ENCODE measurements at places on chromosomes 2 and 18.

DNA sequence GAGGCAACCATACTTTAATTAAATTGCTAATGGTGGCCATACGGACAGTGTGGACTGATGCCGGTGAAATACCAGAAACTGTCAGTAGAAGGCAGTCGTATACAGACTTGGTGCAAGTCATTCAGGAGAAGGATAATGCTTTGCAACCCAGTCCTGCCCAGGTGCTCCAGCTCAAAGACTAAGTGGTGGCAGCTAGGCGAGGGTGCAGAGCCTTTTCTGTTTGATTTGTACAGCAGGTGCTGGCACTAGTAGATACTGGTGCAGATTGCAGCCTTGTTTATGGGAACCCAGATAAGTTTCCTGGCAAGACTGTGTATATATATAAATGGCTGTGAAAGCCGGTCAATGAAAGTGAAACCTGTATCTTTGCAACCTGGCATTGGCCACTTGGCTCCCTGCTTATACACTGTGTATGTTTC lies 208.3 kb upstream of the SYT4 start:
- no peak for DNase-seq

GRCh38 chr2:129459200-129459876 lies 520.1 kb upstream of the RAB6C start:
- peak; percentile 8 for DNase-seq

GRCh38 chr18:62364558-62364957 lies 39.4 kb downstream of the TNFRSF11A start:
- DNase-seq: no peak

DNA sequence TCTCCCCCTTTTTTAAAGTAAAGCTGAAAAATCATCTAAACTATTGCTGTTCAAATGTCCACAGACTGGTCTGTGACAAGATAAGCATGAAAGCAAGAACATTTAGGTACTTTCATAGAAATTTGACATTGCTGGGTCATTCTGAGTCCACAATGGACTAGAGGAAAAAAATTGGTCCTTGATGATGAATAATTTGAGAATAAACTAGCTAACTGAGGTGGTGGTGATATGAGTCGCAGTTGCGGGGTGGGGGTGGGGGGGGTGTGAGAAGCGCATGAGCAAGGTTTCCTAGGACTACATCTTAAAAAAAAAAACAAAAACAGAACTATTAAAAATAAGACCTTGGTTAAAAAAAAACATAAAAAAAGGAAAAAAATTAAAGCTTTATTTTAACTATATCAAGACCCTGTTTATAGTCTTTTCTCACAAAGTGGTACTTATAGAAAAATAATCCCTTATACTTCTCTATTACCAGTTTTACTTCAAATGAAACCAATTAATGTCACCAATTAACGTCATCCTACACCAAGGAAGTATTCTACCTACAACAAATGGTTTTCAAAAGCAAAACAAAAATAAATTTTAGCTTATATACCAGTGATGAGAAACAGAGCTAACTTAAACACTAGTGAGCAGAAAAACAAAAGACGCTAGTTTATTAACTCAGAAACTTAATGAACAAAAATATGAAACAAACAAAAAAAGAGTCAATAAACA lies 88.1 kb downstream of the ASXL2 start:
- DNase-seq: no peak

GRCh38 chr18:11909061-11909455 lies 941 bp upstream of the MPPE1 start:
- DNase-seq: no peak

DNA sequence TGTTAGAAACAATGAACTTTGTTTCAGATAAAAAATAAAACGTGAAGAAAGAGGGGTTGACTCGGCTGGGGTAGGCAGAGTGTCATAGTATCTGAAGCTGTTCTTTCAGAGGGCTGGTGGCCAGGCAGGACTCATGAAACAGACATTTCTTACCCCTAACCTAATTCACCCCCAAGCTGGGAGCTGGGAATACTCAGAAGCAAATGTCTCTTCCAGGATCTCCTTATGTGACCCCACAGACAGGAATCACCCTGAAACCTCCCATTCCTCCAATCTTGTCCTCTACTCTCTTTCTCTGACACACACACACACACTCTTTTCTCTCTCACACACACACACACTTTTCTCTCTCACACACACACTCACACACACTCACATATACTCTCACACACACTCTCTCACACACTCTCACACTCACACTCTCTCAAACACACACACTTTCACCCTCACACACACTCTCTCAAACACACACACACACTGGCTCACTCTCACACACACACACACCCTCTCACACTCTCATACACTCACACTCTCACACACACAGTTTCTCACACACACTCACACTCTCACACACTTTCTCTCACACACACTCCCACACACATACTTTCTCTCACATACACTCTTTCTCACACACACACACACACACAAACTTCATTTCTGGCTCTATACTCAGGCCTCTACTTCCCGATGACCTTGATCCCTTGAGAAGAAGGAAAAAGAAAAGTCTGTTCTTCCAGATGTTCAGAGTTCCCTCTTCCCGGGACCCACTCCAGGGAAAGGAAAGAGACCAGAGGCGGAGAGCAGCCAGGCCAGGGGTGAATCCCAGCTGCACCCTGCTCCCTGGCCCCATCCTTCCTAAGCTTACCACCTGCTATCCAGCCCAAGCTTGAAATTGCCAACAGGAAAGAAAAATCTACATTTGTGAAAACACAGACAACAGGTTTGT lies 167.7 kb downstream of the TXNL1 start:
- DNase-seq: no peak

DNA sequence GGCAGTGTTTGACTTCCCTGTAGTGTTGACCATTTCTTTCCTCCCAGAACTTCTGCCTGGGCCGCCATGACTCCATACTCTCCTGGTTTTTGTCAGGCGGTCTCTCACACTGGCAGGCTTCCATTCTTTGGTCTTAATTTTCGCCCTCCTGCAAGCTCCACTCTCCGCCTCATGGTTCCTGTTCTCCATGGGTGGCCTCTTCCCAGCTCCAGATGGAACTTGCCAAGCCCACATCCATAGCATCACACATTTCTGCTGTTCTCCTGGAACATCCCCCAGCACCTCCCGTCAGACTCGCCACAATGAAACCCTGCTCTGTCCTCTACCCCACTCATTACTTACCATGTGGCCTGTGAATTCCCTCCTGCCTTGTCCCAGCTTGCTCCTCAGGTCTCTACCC lies 896 bp upstream of the AFF3 start:
- DNase-seq: no peak

DNA sequence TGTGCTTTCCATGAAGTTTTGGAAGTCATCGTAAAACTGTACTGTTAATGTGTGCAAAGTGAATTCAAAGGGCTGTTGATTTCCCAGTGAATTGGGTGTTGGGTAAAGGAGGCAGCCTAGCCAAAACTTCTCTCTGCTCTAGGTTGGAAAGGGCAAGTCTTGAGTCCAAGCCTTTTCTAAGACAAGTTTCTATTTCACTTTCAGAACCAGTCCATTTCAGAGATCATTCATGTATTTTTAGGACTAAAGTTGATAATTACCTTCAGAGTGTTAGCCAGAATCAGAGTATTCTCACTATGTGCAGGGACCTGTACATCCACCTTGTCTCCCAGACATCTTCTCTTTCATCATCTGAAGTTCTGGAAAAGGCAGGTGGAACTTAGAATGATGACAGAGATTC lies 636.1 kb upstream of the KLHL29 start:
- DNase-seq: no peak

- no peak for DNase-seq
Measured at GRCh38 chr2:156483741-156484173, 47.6 kb downstream of the GPD2 start.

GRCh38 chr2:86079981-86080911 lies 25.4 kb downstream of the POLR1A start:
- peak; percentile 76 for DNase-seq

- DNase-seq: no peak
Measured at GRCh38 chr2:212237350-212238095, 301.1 kb downstream of the ERBB4 start.

GRCh38 chr18:78792094-78792493 lies 187.5 kb upstream of the SALL3 start:
- DNase-seq: no peak

- DNase-seq: no peak
Measured at GRCh38 chr18:65606551-65607130, 144.2 kb upstream of the CDH7 start.

GRCh38 chr2:173288561-173288960 lies 66.1 kb upstream of the CDCA7 start:
- DNase-seq: no peak

- DNase-seq: no peak
Measured at GRCh38 chr2:69955029-69955428, 6.4 kb downstream of the ASPRV1 start.

GRCh38 chr2:240642806-240643092 lies 17.5 kb downstream of the GPR35 start:
- no peak for DNase-seq

DNA sequence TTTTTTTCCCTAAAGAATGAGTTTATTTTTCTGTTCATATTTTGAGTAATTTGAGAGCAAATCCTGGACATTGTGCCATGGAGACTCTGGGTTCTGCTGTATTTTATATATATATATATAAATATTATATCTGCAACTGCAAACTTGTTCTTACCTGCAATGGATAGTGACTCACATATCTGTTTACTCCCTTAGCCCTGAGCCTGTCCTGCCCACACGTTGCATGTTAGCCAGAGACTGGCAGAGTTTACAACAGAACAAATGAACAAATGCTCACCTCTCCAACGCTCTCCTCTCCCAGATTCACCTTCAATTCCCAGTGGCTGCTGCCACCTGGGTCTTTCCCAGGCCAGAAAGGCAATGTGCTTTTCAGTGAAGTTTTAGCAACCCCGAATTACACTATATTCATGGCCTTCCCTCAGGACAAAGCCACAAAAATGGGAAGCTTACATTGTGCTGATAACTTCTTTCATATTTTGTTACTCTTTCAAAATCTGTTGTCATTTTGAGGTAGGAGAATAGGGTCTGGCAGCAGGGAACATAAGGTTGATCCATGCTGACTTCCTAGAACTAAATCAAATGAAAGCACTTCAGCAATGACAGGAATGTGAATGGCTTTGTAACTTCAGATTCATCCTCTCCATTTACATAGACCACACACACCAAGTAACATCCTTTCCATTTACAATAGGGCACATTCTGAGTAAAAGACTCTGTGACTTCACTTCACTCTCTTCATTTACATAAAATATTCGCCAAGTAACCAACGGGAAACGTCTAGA lies 105.4 kb upstream of the FAM110C start:
- DNase-seq: no peak

DNA sequence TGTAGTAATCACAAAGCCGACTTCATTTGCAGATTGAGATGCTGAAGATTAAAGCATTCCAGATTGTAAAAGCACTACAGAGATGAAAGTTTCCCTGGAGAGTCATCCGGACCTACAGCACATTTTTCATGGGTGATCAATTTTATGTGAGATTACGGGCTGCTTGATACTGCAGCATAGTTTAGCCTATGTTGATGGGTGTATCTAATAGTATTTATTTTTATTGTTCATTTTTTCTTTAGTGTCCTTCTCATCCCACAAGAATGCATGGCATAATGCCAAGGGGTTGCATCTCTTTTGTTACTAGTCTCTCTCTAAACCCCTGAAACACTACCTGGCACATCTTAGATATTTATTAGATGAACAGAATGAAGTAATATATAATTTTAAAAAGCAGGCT lies 240.4 kb downstream of the MBD2 start:
- DNase-seq: no peak

DNA sequence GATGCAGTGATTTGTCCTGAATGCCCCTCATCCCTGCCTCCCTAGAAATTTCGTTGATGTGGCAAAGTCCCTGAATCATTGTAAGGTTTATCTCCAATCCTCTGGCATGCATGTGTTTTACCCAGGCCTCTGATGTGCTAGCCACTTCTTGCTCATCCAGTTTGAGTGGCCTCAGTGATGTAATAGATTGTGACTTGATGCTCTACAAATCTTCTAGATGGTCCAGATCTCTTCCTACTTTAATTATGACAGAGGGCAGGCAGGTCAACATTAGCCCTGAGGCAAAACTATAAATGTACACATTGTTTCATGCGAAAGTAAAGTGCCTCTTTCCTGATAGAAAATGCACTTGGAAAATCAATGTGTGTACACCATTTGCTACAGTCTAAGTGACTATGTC lies 54.5 kb downstream of the LONRF2 start:
- no peak for DNase-seq

GRCh38 chr2:158773121-158773520 lies 22.0 kb upstream of the DAPL1 start:
- no peak for DNase-seq

DNA sequence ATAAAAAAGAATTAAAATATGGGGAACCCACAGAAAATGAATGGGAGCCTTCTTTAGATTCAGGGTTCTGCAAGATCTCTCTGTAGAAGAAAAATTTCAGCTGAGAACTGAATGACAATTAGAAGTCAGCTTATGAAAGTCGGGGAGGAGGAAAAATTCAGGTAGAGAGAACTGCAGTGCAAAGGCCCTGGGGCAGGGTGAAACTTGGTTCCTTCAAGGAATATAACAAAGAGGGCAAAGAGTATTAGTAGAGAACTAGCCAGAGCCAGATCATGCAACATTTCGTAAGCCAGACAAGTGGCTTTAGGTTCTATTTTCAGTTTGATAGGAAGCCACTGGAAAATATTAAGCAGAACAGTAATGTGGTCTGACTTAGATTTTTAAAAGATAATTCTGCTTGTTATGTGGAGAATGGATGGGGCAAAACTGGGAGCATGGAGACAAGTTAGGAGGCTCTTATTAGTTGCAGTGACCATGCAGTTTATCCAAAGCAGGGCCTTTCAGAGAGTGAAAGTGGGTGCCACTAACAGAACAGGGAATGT lies 27.9 kb downstream of the RAB27B start:
- DNase-seq: no peak

DNA sequence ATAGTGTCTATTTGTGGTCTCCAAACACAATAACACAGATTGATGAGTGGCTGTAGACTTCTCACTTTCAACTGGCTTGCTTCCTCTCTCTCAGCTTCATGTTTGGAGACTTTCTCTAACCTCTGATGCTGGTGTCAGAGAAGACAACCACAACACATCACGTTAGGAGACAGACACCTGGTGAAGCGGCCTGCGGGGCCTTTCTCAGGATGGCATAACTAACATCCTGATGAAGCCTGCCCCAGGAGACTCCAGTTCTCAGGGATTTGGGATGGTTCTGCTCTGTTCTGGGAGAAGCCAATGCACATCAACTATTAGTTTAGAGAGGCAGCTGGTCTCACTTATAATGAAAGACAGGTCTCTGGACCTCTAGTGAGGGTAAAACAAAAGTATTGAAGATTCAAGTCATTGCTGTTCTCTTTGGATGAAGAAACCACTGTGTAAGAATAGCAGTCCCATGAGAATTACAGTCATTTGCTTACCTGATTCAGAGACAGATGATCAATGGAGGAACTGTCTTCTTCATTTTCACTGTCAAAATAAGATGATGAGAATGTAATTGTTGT lies 2.0 kb downstream of the IL1A start:
- no peak for DNase-seq

DNA sequence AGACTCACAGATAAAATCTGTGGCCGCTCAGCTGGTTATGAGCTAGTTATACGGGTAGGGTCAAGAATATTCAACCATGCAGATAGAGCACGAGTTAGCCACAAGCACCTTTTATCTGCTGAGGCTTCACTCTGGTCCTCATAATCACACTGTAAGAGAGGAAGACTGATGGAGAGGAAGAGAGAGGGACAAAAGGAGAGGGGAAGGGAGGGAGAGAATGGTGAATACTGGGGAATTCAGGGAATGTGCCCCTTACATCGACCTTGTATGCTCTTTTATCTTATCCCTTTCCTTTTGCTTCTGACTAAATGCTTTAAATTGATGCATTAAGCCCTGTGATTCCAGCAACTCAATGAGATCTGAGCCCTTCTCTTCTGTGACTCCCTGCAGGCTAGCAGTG lies 333.1 kb downstream of the DSEL start:
- no peak for DNase-seq

- DNase-seq: no peak
Measured at GRCh38 chr2:200482194-200482593, 27.7 kb downstream of the KCTD18 start.

Measured in NCI-H1694 (cell line).